ENCODE measurements at places on chromosomes 3 and 15. TPM values are rescaled to one million over a fixed set of nuclear protein-coding genes. Genes with fewer than 3 reads are reported as not detected.

The ROPN1 gene
- not detected for total RNA-seq

The CCNDBP1 gene
- total RNA-seq = 153 TPM

DNA sequence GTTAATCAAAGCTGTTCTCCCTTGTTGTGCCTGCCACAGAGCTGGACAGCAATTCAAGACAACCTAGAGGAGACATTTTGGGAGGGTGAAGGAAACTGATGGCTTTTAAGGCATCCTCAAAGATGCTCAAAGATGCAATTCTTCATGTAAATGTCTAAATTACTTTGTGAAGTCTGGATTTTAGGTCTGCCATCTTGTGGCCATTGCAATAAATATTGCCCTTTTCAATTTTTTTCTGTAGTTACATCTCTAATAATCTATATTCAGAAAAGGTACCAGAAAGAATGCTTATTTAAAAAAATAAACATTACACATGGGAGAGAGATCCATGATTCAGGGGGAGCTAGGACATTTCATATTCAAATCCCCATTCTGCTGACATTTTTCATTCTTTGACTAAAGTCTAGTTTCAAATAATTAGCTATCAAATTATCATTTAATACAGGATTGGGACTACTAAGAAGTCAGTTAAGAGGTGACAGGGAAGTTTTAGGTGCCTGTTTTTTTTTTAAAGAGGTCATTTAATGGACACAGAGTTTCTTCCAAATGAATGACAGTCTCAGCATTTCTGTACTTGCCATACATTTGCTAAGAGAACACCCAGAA lies 259.8 kb upstream of the WNT5A start:
- DNase-seq = no peak

DNA sequence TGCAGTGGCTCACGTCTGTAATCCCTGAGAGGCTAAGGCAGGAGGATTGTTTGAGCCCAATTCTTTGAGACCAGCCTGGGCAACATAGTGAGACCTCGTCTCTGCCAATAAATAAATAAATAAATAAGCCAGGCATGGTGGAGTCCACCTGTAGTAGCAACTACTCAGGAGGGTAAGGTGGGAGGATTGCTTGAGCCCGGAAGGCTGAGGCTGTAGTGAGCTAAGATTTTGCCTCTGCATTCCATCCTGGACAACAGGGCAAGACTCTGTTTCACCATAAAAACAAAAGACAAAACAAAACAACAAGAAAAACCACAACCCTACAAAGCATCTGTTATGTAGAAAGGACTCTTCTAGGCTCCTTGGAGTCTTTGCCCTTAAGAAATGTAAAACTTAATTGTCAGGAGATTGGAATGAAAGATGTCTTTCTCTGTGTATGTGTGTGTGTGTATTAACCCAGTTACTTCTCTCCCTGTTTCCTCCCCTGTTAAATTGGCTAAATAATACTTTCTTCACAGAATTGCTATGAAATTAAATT lies 9.5 kb downstream of the NECTIN3 start:
- no peak for DNase-seq

DNA sequence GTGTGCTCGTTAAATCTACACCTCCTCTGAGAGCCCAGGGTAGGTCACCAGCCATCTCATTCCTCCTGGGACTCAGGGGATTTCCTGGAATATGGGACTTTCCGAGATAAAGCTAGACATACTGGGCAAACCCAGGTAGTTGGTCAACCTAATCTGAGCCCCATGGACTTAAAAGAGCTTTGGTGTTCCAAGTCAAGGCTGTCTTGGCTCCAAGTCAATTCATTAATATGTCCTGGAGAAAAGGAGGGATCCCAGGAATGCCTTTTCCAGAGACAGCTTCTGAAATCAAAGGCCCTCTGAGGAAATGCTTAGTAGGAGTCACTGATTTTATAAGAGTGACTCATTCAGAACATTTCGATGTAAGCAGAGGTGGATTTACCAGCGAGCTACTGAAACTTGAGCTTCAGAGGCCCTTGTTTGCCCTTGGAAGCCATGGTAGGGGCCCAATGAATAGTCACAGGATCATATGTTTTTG lies 137.3 kb upstream of the UBE2E1 start:
- DNase-seq = no peak

DNA sequence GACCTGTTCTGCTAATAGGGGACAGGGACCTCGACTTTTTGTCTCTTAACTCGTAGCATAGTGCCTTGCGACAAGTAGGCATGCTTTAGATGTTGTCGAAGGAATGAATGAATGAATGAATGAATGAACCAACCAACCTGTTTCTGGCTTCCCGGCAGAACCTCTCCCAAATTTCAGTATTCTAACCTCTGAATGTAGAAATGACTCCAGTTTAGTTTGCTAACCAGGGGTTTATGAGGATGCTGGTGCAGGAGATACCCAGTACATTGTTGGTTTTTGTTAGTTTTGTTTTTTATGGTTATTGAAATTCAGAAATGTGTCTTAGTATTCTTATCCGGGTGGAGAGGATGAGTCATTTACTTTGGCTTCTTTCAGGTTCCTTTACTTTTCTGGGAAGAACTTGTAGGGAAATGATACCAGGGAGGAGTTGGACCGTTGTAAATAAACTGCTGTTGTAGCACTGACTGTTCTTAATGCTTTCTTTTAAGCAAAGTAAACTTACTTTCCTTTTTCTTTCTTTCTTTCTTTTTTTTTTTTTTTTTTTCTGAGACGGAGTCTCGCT lies 29.6 kb upstream of the EHHADH start:
- no peak for DNase-seq

DNA sequence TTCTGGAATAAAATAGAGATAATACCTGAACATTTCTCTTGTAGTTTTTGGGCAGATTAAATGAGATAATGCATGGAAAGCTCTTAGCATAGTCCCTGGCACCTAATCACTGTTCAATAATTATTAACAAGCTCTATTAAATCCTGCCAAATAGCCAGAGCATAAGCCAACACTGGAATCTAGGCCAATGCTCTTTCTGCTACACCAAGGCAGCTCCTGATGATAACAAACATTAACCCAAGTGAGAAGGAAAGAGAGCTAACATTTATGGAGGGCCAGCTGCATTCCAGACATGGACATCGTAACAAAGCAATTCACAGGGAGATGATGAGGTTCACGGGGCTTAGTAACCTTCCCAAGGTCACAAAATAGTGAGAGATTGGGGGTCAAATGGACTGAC lies 23.3 kb downstream of the LARP6 start:
- no peak for DNase-seq

All from thoracic aorta (tissue), 2 donors.